M059J (cell line): ENCODE measurements at places on chromosomes 2 and 18.

DNA sequence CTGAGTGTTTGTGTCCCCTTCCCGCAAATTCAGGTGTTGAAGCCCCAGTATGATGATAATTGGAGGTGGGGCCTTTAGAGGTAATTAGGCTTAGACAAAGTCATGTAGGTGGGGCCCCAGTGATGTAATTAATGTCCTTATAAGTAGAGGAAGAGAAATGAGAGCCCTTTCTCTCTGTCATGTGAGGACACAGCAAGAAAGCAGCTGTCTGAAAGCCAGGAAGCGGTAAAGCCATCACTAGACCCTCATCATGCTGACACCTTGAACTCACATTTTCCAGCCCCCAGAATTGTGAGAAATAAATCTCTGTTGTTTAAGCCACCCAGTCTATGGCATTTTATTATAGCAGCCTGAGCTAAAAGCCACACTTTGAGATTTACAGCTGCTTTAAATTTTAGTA, 1580.0 kb downstream of the LRP1B start:
- DNase-seq = no peak

GRCh38 chr2:146246002-146246735, 1598.7 kb upstream of the ACVR2A start:
- DNase-seq = peak; percentile 1

- DNase-seq = peak; percentile 26
Observed at GRCh38 chr2:173568054-173568453, 213.4 kb downstream of the CDCA7 start.

DNA sequence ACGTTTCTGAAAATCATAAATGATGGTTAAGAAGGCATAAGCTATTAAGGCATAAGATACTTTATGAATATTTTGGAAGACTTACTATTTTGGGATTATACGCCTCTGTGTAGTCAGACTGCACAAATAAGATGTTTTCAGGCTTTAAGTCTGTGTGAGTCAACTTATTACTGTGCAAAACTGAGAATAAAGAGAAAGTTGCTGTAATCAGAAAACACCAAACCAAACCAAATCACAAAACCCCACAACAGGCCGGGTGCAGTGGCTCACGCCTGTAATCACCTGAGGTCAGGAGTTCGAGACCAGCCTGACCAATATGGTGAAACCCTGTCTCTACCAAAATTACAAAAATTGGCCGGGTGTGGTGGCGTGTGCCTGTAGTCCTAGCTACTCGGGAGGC, 7.7 kb downstream of the CLK1 start:
- DNase-seq = no peak

- DNase-seq = peak; percentile 12
Observed at GRCh38 chr2:145815933-145816332, 1296.0 kb upstream of the ZEB2 start.

GRCh38 chr18:67608615-67609273, 92.2 kb upstream of the DSEL start:
- DNase-seq = peak; percentile 50

- DNase-seq = no peak
Observed at GRCh38 chr2:233185963-233186362, 65.5 kb upstream of the ATG16L1 start.

DNA sequence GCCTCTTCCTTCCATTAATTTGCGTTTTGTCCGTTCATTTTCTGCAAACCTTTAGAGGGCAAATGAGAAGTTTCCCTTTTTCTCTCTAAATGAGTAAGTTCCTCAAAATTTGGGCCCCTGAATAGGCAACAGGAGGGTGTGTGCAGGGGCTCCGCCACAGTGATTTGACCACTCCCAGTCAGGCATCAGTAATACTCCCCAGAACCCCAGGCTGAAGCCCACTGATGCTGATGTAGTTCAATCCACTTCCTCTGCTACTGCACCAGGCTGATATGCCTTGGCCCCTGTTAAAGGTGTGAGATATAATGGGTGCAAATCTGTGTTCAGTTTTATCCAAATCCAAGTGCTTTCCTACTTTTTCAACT, 1150.0 kb downstream of the RPIA start:
- DNase-seq = no peak

- DNase-seq = peak; percentile 74
Observed at GRCh38 chr2:234496835-234497593, at the start of gene ARL4C. ARL4C (minus strand) TSS chr2:234497081; CDS start chr2:234496586, 495 bp downstream.

DNA sequence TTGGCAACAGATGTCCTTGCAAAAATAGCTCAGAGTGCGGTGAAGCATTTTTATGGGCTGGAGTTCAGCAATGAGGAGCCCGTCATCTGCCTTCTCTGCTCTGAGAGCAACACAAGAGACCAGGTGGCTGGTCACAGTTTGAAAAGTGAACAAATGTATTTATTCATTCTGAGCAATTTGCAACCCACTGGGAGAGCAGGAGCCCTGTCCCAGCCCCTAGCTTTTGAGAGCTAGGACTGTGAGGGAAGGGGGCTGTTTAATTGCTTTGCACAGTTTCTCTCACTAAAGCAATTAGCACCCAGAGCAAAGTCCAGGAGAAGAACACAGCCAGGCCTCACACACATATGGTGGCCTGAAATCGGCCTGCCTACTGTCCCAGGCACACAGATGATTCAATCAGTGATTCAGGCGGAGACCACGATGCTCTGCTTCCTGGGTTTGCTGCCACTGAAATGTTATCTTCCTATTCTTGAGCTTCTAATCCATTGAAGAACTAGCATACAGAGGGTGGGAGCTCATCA, 646.1 kb upstream of the ACVR2A start:
- DNase-seq = no peak

GRCh38 chr2:225668606-225669266, 269.2 kb downstream of the NYAP2 start:
- peak; percentile 64 for DNase-seq

DNA sequence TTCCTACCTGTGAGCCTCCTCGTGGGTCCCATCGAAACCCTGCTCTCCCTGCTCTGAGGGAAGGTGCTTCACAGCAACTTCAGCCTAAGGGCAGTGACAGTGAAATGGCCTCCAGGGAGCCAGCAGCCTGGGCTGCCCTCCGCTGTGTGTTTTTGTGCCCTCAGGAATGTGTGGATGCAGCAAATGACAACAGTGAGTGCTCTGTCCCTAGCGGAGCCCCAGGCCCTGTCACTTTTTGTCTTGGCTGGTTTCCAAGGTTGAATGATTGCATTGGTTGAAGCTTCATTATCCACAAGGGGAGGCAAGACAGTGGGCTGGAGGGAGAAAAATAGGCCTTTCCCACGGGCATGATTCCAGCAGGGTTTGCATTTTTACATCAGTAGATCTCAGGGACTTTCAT, 42.9 kb downstream of the STON1 start:
- peak; percentile 2 for DNase-seq

DNA sequence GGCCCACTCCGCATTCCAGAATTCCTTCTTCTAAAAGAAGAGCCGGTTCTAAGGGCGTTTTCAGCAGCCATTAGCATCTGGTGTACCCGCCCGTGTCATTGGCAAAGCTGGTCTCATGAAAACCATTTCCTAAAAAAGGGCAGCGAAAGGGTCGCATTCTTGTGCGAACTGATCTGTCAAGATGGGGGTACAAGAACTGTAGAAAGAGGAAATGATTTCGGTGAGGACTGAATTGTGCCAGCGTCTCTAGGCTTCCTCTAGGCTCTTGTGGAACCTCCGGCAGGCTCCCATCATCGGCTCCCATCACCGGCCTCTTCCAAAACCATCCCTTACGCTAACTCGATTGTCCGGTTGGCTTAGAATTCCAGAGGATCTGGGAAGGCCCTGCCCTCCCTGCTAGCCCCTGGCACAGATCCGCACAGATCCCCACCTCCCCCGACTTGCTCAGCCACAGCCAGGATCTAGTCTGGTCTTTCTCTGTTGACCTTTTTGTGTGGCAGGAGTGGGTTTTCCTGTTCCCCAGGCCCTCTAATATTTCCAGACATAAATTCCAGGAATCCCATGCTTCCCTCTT, 1.3 kb downstream of the RAB31 start:
- no peak for DNase-seq

DNA sequence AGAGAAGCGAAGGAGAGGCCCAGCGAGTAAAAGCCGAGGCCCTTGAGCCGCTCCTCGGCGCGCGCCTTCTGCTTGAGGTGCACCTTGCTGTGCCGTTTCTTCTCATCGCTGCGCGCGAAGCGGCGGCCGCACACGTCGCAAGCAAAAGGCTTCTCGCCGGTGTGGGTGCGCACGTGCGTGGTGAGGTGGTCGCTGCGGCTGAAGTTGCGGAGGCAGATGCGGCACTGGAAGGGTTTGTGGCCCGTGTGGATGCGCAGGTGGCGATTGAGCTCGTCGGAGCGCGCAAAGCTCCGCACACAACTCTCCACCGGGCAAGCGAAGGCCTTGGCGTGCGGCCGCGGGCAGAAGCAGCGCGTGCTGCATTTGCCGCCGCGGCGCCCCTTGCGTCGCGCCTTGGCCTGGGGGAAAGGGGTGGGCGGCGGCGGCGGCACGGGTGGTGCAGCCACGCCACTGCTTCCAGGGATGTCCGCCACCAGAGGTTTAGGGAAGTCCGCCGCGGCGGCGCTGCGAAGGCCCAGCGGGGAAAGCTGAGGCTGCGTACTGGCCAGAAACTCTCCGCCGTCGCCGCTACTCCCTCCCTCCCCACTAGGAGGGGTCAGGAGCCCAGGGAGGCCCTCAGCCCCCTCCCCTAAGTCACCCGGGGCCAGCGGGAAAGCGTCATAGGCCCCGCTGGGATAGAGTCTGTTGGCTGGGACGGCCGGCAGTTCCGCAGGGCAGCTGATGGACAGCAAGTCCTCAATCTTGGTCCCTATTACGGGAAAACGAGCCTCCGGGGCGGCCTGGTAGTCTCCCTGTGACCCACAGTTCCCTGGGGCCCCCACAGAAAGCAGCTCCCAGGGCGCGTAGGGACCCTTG, 1.7 kb downstream of the EGR4 start:
- no peak for DNase-seq

DNA sequence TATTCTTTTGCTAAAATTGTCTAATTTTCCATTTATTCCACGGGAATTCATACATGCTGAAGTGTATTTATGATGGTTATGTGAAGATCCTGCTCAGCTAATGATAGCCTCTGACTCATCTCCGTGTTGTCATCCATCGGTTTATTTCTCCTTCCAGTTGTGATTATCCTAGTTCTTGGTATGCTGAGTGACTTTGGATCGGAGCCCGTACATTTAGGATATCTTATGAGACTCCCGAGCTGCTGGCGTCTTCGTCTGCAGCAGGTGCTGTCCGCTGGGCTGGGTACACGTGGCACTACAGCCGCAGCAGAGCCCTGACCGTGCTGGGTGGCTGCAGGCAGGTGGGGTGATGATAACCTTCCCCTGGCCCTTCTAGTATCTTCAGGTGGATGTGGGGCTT, 40.1 kb upstream of the GALR1 start:
- peak; percentile 70 for DNase-seq

DNA sequence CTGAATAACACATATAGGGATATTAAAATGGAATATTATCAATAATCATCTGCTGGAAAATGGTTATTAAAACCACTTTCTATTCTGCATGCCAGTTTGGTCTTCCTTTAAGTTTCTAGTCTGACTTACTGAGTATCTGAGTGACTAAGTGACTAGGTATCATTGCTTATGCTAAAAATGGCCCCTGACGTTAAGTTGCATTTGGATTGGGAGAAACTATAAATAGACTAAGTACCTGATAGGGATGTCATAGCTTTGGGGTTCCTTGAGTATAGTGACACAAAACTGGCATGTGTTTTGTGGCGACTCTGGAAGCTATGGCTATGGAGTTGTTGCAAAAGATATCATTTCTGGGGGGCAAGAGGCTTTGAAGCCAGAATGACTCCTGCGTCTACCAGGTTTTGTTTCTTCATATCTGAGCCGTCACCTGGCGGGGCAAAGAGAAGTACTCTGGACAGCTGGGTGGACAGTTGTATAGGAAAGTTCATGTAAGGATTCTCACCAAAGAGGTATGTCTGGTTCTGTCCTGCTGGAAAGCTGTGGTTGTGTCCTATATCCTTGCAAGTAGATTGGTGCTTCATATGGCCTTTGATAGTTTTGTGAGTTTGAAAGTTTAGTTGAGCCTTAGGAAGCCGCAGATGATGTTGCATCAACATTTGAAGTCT, 17.9 kb downstream of the ITGAV start:
- DNase-seq = no peak

GRCh38 chr2:128608921-128609880, 290.5 kb upstream of the HS6ST1 start:
- no peak for DNase-seq

DNA sequence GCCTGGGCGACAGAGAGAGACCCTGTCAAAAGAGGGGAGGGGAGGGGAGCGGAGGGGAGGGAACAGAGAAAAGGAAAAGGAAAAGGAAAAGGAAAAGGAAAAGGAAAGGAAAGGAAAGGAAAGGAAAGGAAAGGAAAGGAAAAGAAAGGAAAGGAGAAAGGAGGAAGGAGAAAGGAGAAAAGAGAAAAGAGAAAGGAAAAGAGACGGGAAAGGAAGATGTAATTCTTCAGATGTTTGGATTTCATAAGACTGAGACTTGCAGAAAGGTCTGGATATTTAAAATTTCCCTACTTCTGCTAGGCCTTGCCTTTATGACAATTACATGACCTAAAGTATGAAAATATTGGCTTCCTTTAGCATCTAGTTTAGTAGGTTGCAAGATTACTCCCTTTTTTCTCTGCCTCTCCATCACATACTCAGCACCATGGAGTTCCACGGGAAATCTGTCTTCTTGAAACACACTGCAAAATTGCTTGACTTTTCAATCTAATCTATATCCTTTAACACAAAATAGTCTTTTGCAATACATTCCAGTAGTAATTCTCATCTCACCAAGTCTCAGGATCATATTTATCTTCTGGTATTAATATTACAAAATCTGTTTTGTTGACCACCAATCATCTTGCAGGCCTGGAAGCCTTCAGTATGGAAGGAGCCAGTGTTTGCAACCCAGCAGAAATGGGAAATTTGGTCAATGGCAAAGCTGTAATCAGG, 383.5 kb downstream of the ZEB2 start:
- no peak for DNase-seq

DNA sequence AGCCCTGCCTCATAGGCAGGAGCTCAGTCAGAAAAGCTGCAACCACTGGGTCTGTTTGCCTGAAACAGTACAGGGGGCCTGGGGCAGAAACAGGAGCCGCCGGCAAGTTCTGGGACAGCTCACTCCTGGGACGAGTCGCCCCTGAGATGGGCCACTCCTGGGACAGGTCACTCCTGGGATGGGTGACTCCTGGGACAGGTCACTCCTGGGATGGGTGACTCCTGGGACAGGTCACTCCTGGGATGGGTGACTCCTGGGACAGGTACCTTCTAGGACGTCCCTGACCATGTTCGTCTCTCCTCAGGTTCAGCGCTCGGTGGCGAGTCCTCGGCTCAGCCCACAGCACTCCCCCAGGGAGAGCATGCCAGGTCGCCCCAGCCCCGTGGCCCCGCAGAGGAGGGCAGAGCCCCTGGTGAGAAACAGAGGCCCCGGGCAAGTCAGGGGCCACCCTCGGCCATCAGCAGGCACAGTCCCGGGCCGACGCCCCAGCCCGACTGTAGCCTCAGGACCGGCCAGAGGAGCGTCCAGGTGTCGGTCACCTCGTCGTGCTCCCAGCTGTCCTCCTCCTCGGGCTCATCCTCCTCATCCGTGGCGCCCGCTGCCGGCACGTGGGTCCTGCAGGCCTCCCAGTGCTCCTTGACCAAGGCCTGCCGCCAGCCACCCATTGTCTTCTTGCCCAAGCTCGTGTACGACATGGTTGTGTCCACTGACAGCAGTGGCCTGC, 51.8 kb downstream of the NTSR2 start:
- DNase-seq = no peak

- no peak for DNase-seq
Observed at GRCh38 chr18:41311571-41312547, 643.2 kb upstream of the PIK3C3 start.
